NCI-H524 treated with DMSO at 0.1 percent for 48 hours (cell line): ENCODE measurements at places on chromosomes 5 and 9.

GRCh38 chr9:82273121-82273520 lies 284.5 kb downstream of the SPATA31D1 start:
- DNase-seq: no peak

DNA sequence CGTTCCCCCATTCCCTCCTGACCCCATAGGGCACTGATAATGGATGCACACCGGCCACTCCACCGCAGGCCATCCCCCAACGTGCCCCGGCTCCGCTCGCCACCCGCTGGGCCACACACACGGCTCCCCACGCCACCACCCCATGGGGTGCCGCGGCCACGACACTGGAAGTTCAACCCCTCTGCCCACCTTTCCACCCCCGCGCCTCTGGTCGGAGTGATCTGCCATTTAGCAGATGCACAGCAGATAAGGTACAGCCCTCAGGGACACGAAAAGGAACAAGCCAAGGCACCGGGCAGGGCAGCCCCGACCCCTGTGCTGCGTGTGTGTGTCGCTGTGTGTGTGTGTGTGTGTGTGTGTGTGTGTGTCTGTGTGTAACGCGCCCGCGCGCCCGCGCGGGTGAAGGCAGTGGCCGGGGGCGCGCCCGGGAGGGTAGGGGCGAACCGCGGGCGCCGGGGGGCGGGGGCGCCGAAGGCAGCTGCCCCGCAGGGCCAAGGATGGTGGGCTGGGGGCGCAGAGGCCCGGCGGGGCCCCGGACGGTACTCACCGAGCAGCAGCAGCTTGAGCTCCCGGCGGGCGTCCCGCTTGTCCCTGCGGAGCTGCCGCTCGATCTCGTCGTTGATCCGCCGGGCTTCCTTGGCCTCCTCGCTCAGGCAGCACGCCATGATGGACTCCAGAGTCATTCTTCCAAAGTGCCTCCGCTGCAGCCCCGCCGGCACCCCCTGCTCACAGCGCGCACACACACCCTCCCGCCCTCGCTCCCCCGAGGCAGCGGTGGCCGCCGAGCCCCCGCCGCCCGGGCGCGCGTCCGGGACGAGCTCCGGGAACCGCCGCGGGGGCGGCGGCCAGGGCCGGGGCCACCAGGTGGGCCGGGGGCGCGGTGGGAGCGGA lies 813 bp downstream of the GNAQ start:
- DNase-seq: no peak

- no peak for DNase-seq
Observed at GRCh38 chr5:159353661-159354252, 23.5 kb upstream of the IL12B start.

- no peak for DNase-seq
Observed at GRCh38 chr9:130629443-130630070, 34.8 kb upstream of the PRDM12 start.

DNA sequence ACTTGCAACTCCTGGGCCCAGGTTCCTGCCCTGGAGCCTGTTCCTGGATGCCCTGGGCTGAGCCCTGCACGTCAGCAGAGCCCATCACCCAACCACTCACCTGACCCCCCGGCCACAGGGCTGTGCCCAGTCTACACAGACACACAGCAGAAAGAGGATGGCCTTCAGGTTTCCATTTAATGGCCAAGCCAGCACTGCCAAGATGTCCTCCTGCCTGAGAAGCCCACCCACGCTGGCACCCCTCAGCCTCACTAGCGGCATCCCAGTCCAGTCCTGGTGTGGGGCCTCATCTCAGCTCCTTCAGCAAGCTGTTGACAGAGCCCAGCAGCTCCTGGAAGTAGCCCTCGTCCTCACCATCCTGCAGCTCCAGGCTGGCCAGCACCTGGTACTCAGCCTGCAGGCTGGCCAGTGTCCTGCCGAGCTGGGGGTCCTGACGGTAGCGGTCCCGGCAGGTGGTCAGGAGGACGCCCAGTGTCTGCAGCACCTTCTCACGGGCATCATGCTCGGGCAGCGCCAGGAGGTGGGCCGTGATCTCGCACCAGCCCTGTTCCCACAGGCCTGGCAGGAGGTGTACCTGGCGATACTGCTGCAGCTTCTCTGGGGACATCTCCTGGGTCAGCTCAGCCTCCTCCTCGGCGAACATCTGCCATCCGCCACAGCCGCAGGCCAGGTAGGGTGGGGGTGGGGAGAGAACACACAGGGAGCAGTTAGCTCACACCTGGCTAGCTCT lies 71.9 kb upstream of the LRRTM2 start:
- DNase-seq: no peak

- no peak for DNase-seq
Observed at GRCh38 chr5:30667293-30667692, 526.2 kb upstream of the CDH6 start.

GRCh38 chr5:10335711-10336470 lies 17.6 kb upstream of the MARCHF6 start:
- DNase-seq: no peak

DNA sequence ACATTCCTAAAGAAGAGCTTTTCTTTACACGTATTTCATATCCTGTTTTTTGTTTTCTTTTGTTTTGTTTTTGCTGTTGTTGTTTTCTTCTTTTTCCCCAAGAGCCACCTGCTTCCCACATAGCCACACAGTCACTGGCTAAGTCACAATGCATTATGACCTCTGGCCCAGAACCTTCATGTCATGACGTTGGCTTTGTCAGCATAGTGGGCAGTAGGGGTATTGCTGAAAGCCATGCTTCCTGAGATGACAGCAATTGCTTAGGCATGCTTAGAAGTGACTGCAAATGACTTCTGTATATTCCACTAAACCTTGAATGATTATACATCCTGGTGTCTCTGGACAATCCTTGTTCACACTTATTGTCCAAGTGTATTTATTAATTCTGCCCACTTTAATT lies 375.8 kb downstream of the TAF11L14 start:
- no peak for DNase-seq

DNA sequence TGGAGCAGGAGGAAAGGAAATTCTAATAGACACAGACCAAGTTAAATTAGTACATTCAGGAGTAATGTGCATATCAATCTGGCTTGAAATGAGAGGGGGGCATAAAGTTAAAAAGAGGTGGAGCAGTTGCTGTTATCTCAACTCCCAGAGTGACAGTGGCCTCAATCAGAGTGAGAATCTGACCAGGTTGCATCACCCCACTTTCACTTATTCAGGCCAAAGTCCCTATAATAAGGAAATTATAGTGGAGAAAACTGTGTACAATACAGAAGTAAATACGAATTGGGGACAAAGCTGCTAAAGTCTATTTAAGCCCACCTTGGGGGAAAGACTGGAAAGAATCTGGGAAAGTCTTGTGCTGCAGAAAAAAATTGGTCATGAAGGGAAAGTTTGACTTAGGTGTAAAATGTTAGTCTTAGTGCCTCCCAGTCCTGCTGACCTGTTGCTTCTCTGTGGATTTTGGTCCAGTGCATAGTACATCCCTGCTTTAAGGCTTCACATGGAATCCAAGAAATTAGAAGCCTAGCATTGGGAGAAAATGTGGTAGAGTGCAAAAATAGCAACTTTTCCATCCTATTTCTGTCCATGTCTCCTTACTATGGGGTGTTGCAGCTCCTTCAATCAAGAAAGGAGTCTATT lies 27.9 kb downstream of the MROH2B start:
- no peak for DNase-seq

DNA sequence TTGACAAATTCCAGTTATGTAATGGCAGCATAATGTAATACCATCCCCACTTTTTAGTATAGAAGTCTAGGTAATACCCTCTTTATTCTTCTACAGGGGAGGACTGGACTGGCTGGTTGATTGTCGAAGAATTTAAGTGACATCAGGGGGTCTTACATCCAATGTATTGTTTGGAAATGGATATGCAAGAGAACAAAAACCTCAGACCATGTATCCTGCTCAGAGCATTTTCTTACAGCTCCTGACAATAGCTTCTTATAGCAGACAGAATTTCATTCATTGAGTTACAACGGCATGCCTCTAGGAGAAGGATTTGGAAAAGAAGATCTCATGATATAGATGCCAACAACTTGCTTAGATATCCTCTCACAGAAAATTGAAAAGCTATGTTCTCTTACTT lies 2032.3 kb downstream of the EFNA5 start:
- DNase-seq: no peak

DNA sequence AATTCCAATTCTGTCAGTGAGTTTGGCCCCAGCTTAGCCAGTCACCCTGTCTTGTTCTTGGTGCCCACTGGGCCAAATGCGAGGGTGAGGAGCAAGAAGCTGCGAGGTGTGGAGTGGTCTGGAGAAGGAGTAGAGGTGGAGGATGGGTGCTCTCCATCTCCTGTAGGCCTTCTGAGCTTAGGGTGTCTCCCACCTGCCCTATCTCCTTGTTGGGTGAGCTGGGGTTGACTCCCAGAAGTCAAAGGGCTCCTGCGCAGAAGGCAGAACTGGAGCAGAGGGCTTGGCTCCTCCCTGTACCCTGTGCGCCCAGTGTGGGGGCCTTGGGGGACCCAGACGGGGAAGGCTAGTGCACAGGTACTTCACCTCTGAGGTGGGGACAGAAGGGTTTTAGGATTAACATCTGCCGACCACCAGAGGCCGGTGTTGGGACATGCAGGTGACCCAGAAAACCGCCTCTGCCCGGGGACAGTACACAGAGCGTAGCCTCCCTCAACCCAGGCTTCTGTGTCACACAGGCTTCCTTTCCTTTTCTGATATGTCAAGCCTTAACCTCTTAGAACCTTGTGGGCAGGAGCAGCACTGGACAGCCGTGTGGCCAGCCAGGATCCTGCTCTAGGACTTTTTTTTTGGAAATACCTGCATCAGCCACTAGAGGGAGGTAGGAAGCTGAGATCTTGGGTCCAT lies 16.9 kb downstream of the IL5 start:
- DNase-seq: peak; percentile 11

DNA sequence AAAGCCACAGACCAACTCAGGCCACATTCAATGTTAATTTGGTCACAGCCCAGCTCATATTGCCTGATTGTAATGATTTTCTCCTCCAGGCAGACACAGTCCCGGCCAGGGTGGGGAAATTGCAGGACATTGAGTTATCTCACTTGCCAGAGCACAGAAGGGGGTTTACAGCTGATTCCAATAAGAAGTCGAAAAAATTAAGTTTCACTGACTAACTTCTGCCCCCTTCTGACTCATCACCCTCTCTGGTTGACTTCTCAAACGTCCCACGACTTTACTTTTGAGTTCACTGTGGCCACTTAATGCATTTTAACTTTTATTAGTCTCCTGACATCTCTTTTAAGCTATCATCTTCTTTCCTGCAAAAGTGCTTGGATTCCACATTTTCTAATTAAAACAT lies 321.4 kb upstream of the WWC1 start:
- no peak for DNase-seq

DNA sequence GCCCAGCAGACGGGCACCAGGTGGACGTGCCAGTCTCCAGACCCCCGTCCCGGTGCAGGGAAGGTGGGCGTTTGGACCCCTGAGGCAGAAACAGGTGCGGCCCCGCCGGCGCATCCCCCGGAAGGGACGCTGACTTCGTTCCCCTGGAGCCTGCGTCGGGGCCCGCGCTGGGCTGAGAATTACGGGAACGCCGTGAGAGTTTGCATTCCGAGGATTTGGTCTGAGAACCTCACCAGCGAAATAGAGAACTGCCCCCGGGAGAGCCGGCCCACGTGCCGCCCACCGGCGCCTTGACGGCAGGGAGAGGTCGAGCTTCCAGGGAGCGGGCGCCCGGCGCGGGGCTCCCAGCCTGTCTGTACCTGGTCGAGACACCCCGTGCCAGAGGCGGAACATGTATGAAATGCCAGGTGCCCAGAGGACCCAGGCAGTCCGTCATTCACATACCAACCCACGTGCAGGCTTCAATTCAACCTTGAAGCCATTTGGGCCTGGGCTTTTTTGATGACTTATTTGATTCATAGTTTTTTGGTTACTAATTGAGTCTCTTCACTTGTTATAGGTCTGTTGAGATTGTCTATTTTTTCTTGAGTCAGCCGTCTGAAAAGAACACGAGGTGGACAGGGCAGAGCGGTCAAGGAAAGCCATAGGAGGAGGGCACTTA lies 877 bp upstream of the CAMSAP1 start:
- DNase-seq: no peak

GRCh38 chr9:131650254-131650653 lies 89.6 kb downstream of the RAPGEF1 start:
- no peak for DNase-seq

GRCh38 chr5:52783226-52783959 lies 4.3 kb upstream of the ITGA1 start:
- no peak for DNase-seq

DNA sequence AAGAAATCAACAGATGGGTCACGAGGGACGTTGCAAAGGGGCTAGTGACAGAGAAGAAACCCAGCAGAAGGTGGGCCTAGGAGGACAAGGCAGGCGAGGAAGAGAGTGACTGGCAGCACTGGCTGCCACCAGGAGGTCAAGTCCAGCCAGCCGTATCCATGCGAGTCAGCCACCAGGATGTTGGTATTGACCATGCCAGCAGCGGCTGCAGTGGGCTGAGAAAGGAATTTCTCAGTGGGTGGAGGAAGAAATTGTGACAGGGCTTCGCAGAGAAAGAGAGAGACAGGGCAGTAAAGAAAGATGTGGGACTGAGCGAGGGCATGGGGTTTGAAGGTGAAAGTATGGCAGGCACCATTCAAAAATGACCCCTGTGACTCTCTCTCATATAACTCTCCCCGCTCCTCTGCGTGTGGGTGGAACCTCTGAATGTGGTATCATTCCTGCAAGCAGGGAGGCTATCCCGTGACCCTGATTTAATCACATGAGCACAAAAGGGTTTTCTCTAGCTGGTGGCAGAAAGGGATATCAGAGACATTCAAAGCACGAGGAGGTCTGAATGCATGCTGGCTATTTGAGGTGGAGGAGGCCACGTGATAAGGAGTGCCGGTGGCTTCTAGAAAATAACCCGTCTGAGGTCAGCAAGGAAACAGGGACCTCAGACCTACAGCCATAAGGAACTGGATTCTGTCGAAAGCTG lies 45.4 kb upstream of the FBXW11 start:
- no peak for DNase-seq

GRCh38 chr5:38845526-38846378 lies at the start of gene OSMR:
TSS of gene OSMR (plus strand) at chr5:38846012. CDS start at chr5:38869045, 23,033 bp downstream.
- no peak for DNase-seq

DNA sequence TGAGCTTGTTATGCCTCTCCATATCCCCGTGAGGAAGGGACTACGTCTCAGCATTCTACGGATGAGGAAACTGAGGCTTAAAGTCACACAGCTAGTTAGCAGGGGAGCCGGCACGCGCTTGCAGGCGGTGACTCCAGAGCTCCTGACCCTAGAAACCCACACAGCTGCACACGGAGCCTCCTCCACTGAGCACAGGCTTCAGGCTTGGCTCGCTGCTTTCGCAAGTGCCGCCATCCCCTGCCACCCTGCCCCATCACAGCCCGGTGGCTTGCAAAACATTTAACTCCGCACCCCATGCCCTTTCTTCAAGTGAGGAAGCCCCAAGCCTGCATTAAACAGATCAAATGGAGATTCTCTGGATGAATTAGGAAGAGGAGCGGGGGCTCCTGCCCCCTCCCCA lies 138.3 kb downstream of the HSD17B3 start:
- DNase-seq: no peak
